ENCODE measurements at places on chromosomes 7 and 10.

DNA sequence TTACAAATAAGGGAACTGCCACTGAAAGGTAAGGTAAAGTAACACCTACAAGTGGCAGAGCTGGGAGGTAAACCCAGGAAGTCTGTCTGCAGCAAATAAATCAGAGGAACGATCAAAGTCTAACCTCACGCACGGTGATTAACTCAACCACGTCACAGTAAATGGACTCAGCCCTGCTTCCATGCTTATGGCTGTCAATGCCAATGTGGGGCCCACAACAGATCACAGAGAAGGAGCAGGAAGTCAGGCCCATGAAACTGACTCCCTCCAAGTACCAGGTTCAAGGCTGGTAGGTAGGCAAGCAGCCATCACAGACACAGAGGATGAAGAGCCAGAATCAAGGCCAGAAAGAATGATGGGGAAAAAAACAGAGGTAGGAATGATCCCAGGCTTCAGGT lies 38.0 kb upstream of the ACSL5 start:
- no peak for DNase-seq

DNA sequence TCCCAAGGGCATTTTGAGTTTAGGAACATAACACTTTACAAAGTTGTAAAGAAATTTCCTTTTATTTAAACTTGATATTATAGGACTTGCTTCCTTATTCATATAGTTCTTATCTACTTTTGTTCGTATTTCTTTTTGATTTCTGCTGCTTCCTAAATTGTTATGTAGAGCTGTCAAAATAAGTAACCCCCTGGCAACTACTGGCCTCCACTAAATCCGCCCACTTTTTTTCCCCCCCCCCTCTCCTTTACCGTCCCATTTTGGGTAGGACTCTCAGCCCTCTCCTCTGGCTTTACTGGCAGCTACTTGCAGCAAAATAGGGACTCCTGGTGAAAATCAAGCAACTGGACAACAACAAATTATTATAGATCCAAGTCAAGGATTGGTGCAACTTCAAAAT lies 1.1 kb downstream of the SP4 start:
- no peak for DNase-seq

- peak; percentile 29 for DNase-seq
Observed at GRCh38 chr7:158734861-158735260, 30.3 kb upstream of the NCAPG2 start.

DNA sequence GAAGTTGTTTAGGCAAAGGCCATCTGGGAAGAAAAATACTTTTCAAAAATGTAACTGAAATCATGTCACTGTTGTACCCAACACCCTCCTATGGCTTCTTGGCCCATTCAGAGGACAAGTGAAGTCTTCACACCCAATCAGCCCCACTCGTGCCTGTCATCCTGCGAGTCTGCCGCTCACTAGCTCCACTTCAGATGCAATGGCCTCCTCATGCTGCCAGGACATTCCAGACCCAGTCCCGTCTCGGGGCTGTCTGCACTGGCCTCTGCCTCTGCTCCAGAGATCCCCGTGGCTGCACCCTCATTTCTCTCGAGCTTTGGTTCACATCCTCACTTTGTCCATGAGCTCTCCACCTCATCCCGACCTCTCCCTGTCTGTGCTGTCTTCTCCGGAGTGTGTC lies 227.1 kb downstream of the KCNMA1 start:
- DNase-seq, result no peak

GRCh38 chr10:1507436-1507835 lies 229.9 kb downstream of the ADARB2 start:
- no peak for DNase-seq

GRCh38 chr7:98180751-98181150 lies 30.5 kb upstream of the BHLHA15 start:
- DNase-seq, result no peak

- no peak for DNase-seq
Observed at GRCh38 chr7:120990468-120991118, 2.1 kb downstream of the CPED1 start.

GRCh38 chr7:100017300-100017699 lies 1.9 kb downstream of the ZKSCAN1 start:
- peak; percentile 56 for DNase-seq

GRCh38 chr10:218798-219197 lies 83.5 kb downstream of the ZMYND11 start:
- peak; percentile 58 for DNase-seq

GRCh38 chr7:149297034-149297755 lies 35.2 kb downstream of the ZNF783 start:
- no peak for DNase-seq

DNA sequence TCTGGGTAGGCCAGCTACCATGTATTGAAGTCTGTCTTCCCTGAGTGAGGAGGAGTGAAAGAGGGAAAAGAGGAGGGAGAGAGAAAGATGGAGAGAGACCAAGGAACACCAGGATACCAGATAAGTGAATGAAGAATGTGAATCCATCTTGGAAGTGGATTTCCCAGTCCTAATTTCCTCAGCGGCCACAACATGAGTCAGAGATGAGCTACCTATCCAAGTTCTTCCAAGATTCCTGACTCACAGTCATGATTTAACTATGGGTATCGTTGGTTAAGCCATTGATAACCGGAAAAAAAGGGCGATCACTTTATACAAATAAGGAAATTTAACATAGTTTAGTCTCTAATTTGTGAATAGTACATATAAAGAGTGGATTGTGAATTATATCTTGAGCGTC lies 561.8 kb downstream of the ATRNL1 start:
- no peak for DNase-seq

DNA sequence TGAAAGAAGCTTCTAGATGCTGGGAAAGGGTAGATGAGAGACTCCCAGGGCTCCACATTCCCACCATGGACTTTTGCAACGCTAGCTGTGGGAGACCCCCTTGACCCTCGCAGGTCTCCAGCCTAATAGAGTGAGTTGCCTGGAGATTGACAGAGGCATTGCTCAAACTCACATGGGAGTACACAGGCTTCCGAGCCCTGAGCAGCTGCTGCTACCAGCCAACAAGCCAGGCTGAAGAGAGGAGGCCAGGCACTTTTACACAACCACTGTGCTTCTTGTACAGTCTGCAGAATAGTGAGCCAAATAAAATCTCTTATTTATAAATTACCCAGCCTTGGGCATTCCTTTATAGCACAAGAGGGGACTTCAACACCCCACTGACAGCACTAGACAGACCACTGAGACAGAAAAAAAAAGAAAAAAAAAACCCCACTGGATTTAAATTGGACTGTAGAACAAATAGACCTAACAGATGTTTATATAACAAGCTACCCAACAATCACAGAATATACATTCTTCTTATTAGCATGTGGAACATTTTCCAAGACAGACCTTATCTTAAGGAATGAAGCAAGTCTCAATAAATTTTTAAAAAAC lies 146.2 kb downstream of the ZFAND4 start:
- DNase-seq, result no peak

GRCh38 chr10:85433248-85433647 lies 933.3 kb downstream of the GRID1 start:
- DNase-seq, result no peak

DNA sequence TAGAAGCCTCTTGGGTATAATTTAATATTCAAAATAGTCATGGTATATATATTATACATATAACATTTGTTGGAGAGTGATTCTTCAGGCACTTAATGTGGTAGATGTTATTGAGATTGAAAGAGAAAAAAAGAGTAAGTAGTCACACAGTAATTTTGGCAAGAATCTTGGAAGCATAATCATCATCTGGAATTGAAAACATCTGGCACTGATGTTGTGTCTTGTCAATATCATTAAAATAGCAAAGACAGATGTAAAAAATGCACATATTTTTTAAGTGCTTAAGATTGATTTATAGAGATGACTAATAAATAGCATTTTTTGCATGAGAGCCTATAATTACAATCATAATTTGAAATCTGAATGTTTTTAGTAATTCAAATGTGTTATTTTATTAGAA lies 9.5 kb downstream of the SEMA3D start:
- DNase-seq, result no peak

DNA sequence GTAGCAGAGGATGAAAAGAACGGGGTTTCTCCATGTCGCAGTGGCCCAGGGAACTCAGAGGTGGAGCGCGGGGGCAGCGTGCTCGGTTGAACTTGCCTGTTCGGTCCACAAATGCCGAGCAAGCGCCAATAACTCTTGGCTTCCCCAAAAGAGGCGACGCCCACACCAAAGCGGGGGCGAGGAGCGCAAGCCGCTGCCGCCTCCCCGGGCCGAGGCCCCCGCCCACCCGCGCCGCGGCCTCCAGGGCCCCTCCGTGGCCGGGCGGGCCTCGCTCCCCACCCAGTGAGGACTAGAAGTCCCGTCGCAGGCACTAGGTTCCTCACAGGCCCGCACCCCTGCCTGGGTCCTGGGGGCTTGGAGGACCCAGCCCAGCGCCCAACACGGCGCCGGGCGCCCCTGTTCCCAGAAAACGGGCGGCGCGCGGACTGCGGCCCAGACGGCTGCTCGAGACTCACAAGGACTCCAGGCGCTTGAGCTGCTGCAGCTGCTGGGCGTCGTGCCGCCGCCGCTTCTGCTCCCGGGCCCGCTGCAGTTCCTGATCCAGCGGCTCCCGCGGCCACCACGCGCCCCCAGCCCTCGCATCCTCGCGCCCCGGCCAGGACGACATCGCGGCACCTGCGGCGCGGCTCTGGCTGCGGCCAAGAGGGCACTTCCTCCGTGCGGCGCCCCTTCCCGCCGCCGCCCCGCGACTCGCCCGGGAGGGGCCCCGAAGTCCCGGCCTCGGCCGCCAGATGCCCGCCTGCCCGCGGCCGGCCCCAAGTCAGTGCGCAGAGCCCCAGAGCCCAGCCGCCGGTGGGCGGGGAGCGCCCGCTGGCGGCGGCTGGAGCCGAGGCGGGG lies 14.6 kb upstream of the FKBP9 start:
- peak; percentile 75 for DNase-seq

DNA sequence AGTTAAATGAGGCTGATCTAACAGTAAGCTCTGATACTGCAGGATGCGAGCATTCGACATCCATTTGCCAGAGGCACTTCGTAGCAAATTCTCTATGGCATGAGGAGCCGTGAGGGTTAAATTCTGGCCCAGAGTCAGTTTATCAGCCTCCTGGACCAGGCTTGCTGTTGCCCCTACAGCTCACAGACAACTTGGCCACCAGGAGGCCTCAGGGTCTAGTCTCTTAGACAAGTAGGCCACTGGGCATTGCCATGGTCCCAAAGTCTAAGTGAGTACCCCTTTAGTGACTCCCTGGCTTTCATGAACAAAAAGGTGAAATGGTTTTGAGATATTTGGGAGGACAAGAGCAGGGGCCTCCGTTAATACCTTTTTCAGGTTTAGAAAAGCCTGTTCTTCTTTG lies 178.0 kb upstream of the MBL2 start:
- DNase-seq, result no peak

DNA sequence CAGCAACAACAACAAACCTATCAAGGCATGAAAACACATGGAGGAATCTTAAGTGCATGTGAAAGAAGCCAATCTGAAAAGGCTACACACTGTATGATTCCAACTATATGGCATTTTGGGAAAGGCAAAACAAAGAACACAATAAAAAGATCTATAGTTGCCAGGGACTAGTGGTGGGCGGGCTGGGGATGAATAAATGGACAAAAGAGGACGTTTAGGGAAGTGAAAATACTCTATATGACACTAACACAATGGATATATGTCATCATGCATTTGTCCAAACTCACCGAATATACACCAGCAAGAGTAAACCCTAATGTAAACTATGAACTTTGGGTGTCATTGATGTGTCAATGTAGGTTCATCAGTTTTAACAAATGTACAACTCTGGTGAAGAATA lies 89.1 kb downstream of the SEMA3E start:
- no peak for DNase-seq

DNA sequence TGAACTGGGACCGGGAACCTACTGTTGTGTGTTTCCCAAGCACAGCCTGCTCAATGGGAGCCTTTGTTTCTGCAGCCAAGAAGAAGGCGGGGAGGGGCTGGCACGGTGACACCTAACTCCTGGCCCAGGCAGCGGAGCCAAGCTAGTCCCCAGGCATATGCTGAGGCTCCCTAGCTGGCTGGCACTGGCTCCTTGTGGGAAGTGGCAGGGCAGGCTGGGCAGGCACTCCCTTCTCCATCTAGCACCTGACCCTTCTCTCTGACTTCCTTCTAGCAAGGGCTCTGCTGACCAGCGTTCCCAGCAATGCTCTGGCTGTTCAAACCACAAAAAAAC lies 325.0 kb downstream of the PLXNA4 start:
- no peak for DNase-seq

DNA sequence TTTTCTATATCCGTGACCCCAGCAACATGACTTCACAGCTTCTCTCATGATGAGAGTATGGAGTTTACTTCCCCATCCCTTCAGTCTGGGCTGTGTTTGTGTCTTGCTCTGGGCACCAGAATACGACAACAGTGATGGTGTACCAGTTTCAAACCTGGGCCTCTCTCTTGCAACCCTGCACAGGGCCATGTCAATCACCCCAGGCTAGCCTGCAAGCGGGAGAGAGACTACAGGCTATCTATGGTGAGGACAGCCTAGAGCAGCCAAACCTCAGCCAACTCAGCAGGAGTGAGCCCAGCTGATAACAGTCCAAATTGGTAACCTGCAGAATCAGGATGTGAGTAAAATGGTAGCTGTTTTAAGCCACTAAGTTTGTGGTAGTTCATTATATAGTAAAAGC lies 235.8 kb downstream of the CHCHD3 start:
- DNase-seq, result no peak

DNA sequence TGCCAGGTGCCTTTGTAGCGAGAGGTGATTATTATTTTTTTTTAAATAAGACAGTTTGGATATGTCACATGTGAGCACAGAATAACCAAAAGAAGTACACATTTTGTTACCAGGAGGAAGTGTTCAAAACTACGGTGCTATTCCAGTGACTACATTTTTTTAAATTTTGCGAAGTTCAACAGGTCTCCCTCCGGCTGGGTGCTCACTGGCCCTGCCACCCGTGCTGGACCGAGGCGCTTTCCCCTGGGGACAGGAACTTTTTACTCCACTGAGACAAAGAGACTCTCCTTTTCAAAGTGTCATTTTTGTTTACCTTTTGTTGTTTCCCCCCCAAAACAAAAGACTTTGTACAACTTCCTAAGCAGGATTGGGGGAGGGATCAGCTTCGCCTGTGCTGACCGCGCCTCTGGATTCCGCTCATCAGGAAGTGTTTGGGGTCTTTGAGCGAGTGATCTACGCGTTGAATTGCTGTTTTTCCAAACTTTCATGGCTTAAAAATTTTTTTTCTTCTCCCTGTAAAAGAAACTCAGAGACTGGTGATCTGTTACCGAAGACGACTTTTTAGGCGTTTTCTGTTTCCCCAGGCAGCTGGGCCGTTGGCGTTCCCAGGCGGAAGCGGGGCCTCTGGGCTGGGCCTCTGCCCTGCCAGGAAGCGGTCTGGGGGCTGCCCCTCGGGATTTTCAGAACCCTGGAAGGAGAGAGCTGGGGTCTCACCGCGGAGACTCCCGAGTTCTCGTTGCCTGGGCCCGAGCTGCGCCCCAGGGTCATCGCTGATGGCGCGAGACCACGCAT lies 7.2 kb downstream of the EN2 start:
- DNase-seq, result no peak

- DNase-seq, result peak; percentile 32
Observed at GRCh38 chr7:128221929-128222403, 19.1 kb upstream of the LEP start.

Measured in fibroblast of villous mesenchyme (primary cell).